ENCODE measurements at places on chromosomes 1 and 21.

DNA sequence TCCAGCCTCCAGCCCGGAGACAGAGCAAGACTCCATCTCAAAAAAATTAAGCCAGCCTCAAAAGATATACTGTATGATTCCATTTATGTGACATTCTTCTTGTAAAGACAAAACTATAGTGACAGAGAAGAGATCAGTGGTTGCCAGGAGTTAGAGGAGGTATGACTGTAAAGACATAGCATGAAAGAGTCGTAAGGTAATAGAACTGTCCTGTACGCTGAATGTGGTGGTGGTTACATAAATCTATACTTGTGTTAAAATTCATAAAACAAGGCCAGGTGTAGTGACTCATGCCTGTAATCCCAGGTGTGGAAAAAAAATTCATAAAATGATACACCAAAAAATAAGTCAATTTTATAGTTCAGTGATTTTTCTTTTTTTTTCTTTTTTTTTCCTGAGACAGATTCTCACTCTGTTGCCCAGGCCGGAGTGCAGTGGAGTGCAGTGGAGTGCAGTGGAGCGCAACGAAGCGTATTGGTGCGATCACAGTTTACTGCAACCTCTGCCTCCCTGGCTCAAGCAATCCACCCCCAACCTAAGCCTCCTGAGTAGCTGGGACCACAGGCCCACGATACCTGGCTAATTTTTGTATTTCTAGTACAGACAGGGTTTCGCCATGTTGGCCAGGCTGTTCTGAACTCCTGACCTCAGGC is 84.9 kb upstream of the CXADR start:
- no peak for DNase-seq

DNA sequence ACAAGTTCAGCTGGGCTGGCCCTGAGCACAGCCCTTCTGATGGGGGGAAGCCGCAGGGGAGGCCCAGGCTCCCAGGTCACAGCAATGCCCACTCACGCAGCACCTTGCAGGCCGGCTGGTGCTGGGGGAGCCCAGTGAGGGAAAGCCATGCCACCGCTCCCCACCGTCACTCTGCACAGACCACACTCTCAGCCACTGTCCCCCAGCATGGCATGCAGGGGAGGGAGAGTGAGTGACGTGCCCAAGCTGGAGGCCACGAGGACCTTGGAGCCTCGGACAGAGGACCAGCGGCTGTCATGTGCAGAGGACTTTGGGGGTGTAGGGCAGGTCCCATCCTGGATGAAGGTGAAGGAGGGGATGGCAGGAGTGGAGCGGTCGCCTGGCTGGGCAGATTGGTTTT is 25.1 kb downstream of the SLC45A1 start:
- no peak for DNase-seq

DNA sequence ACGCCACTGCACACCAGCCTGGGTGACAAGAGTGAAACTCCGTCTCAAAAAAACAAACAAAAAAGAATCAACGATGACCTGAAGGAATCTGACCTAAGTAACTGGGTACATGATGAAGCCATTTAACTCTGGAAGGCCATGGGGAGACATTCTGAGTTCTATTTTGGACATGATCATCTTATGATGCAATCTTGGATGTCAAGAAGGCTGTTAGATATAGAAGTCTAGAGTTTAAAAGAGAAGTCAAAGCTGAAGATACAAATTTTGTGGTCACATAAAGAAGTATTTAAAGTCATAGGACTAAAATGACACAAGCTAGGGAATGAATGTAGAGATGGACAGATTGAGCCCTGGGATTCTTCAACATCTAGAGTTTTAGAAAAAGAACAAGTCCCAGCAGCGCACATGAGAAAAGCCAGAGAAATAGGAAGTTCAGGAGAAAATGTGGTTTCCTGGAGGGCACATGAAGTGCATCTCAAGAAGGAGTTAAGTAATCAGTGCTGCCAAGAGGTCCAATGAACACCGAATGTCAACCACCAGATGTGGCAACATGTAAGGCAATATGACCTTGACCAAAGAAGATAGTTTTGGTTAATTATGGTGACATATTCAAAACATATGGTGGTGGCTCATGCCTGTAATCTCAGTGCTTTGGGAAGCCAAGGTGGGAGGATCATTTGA is 26.8 kb downstream of the ELK4 start:
- no peak for DNase-seq

DNA sequence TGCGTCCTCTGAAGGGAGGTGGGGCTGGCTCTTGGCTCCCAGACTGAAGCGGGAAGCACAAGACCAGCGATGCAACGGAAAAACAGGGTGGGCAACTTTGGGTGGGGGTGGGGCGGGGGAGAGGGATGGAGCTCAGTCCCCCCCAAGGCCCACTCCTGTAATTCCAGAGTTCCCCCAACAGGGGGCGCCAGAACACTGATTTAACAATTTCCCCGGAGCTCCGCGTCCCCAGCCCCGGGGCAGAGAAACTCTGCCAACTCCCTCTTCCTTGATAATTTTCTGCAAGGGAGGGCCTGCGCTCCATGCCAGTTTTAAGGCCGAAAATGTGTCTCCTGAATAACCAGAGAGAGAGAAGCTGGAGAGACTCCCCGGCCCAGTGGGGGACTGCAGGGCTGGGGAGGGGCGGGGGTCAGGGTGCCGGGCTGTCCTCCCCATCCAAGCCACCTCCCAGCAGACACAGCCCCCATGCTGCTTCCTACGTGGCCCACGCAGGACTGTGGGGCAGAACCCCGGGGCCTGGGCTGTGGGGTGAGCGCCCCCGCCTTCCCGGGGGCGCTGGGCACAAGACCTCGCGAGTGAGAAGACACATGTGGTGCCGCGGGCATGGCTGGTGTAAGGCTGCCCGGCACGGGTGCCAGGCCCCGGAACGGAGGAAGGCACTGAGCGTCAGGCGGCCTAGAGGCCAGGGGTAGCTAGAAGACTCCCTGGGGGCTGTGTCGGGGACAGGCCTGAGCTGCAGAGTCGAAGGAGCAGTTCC is 51.4 kb downstream of the KIF21B start:
- peak; percentile 59 for DNase-seq

DNA sequence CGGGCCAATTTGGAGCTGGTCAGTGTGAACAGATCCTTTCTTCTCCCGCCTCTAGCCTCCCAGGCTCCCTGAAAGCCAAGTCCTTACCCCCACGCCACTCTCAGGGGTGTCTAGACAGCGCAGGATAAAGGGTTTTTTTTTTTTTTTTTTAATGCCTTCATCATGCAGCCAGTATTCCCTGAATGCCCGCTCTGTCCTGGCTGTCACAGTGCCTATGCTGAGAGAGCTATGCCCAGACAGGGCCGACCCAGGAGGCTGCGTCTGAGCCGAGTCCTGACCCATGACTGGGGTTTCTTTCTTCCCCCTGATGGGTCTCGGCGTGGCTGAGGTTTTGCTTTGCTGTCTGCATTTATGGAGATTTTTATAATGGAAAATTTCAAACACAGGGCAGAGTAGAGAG is 18.3 kb downstream of the SPSB1 start:
- DNase-seq = no peak

GRCh38 chr1:53637511-53638359 is 101.2 kb downstream of the GLIS1 start:
- DNase-seq = no peak

GRCh38 chr1:7988576-7988975 is 27.1 kb downstream of the PARK7 start:
- DNase-seq = no peak

GRCh38 chr1:156423422-156424352 is 54.7 kb downstream of the RHBG start:
- no peak for DNase-seq

DNA sequence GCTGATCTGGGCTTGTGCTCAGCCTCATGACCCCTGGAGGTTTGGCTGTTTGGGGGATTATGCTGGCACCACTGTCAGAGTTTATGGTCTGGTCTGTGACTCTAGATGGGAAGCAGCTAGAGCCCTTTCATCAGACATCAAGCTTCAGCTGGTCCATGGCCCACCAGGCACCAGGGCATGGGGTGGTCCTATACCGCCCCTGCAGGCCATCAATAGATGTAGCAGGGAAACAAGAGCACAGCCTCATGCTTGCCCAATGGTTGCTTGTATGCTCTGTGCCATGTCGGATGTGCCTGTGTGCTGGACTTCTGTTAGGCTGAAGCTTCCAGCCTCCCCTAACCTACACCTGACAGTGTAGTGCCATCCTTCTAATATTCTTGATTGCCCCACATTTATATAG is 71.1 kb upstream of the CD34 start:
- no peak for DNase-seq

GRCh38 chr1:115900856-115901255 is 59.9 kb upstream of the NHLH2 start:
- no peak for DNase-seq

- DNase-seq = no peak
Observed at GRCh38 chr1:63943393-63943792, 169.6 kb downstream of the ROR1 start.

GRCh38 chr1:217105437-217105836 is 382.2 kb upstream of the ESRRG start:
- no peak for DNase-seq

DNA sequence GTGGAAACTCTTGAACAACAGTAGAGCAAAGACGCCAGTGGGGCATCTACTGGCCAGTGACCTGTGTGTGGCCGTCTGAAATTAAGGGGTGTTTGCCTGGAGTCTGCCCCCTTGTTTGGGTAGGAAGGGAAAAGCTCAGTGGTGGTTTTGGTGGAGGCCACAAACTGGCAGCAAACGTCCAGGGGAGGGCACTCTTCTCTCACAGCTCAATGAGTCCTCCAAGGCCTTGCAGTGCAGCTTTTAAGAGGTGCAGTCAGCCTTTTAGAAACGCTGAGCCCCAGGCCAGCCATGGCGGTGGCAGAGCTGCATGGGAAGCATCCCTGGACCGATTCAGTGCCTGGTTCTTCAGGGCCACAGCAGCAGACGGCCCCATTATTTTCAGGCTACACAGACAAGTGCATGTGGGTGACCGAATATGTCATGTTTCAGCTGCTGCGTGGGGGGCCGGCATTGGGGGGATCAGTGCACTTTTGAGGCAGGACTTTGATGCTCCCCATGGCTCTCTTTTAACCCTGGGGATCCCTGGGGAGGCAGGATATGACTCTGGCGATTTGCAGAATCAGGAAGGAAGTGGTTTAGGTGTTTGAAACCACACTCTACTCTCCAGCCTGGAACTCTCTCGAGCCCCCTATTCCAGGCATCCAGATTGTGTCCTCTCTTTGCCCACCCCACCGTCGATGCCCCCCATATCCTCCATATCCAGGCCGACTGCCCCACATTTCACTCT is 414.0 kb downstream of the PRDM2 start:
- DNase-seq = no peak

GRCh38 chr1:84570436-84571149 is 3.6 kb downstream of the CTBS start:
- no peak for DNase-seq

DNA sequence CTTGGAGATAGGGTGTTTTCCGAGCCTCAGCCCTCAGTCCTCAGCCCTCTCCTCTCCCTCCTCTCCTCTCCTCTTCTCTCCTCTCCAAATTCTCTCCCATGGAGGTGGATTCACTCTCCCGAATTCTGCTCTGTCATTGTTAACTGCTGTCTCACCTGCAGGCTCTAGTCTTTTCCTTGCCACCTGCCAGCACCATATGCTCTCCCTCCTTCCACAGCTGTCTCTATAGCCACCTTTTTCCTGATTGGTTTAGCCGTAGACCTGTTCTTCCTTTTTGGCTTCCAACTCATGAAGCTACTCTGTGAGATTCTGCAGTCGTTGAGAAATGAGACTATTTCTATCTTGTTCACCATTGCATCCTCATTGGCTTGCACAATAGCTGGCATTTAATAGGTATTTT is 19.7 kb downstream of the COG2 start:
- no peak for DNase-seq

DNA sequence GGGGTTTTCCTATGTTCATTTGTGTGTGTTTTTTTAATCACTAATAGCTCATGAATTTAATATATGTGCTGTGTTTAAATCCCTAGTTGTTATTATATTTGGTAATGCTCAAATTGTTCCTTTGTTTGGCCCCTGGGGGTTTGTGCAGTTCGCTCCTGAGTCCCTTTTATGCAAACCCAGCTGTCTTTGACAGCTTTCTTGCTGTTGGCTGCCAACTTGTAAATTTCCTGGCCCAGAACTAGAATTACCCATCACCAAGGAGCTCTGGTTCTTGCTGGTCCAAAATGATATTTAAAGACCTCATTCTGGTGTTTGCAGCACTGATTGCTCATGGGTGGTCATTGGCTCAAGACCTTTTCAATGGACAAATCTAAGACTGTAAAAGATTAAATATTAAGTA is 39.6 kb upstream of the PGBD5 start:
- DNase-seq = no peak

All from stimulated activated CD8-positive, alpha-beta memory T cell treated with anti-CD3 and anti-CD28 coated beads, Interleukin-4, amount 100 ng/mL, for 1 hour (primary cell).